Amygdala (tissue), 56 donors: ENCODE measurements at places on chromosomes 11 and 22.

GRCh38 chr22:47303161-47303890, 540.9 kb downstream of the TBC1D22A start:
- no peak for DNase-seq

- no peak for DNase-seq
Observed at GRCh38 chr11:117972629-117973502, 13.3 kb upstream of the IL10RA start.

GRCh38 chr11:101264306-101264705, 134.7 kb upstream of the PGR start:
- DNase-seq, result no peak

DNA sequence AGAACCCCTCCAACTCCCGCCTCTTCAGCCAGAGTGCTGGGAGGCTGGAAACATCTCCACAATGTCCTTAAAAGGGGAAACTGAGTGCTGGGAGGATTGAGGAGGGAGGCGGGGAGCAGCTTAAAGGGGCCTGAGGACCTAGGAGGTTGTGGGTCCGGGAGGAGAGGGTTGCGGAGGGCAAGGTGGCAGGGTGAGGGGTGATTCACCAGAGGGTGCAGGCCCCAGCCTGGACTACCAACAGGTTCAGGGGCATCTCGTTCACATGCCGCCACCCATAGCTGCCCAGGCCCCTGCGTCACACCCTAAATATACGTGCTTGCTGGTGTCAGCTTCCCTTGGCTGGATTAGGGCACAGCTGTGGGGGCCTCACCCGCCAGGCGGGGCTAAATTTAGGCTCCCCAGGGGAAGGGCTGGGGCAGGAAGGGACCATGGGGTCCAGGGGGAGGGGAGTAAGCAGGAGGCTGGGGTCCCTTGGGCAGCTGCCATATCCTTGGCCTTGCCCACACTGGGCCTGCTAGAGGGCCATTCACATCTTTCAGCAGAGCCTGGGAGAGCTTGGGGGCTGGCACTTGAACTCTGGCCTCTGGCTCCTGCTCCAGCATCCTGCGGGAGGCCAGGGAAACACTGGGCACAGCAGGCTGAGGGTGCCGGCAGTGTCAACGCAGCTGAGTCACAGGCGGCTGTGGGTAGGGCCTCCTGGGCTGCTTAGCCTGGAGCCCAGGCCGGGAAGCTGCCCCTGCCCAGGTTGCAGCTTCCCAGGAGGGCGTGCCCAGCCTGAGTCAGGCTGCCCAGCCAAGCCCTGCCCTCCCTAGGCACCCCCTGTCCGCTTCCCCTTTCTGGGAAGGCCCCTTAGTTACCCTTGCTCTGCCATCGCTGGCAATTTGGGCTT, 1.3 kb downstream of the EHBP1L1 start:
- DNase-seq, result no peak

GRCh38 chr11:35343033-35343598, 76.2 kb downstream of the SLC1A2 start:
- no peak for DNase-seq

GRCh38 chr11:8987446-8987845, 16.4 kb downstream of the NRIP3 start:
- no peak for DNase-seq

DNA sequence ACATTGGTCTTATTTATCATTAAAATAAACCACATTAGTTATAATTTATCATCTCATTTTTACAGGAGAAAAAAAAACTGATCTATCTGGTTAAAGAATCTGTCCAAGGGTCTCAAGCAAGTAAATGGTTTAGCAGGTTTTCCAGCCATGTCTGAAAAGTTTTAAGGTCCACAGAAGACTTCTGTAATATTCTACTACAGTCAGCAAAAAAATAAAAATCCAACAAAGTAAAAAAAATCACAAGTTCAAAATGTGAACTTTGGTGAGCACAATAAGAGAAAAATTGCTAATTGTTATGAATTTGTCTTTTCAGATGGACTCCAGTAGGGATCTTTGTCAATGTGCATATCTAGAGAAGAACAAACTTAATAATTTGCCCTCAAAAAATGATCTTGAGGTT, 1.3 kb downstream of the OR52E4 start:
- no peak for DNase-seq

GRCh38 chr11:46278387-46279125, 1.1 kb downstream of the CREB3L1 start:
- DNase-seq, result no peak

DNA sequence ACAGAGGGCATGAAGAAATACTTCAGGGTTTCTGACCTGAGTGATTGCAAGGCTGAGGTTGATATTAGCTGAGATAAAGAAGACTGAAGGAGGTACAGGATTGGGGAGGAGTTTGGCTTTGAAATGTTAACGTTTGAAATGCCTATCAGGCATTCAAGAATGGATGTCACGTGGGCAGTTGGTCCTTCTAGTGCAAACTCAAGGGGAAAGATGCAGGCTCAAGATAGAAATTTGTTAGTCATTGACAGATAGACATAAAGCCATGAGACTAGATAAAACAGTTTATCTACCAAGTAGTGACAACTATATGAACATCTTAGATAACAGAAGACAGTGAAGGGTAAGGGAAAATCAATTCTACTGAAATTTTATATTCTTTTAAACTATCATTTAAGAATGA, 23.1 kb downstream of the TTC17 start:
- DNase-seq, result no peak

GRCh38 chr11:134577751-134578395, 165.8 kb upstream of the B3GAT1 start:
- no peak for DNase-seq

GRCh38 chr22:50308597-50308935, 1.1 kb upstream of the PLXNB2 start:
- DNase-seq, result no peak

DNA sequence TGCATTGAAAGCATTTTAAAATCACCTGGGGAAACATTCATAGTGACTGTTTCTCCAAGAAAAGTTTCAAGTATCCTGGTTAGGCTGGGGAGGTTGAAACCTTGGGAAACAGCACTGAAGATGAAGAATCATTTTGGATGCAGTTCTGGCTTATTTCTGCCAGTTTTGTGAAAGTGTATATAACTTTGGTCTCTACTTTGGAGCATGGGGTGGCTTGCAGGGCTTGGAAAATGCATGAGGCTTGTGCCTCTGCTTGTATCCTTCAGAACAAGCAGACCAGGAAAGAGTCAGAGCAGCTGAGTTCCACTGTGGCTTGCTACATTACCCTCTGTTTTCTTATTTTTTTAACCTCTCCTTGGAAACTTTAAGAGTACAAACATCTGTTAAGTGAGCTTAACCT, 19.5 kb downstream of the SLC5A12 start:
- no peak for DNase-seq
